Stimulated activated CD4-positive, alpha-beta T cell treated with anti-CD3 and anti-CD28 coated beads, Interleukin-2, amount 100 ng/mL, for 48 hours (primary cell): ENCODE measurements at places on chromosomes 3 and 15.

DNA sequence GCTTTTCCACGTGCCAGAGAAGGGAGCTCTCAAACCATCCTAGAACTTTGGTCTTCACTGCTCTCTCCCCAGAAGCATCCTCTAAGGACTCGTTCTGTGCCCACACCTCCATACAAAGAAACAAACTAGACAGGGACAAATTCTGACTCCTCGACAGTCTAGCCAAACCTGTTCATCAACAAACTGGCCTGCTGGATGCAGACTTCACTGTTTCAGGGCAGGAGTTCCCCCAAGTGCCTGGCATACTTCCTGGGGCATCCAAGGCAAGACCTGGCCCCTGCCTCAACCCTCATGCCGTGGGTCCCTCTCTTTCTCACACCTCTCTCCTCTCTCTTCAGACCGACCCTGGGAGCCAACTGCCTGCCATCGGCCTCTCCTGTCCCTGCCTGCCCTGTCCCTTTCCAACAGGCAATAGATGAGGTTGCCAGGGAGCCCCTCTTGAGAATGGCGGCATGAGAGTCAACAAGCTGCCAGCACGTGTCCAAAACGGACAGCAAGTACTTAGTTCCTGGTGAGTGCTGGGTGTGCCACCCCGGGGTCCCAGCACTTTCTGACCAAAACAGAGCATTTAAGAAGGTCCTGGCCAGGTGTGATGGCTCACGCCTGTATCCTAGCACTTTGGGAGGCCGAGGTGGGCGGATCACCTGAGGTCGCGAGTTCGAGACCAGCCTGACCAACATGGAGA lies 79.1 kb upstream of the HES1 start:
- no peak for DNase-seq

DNA sequence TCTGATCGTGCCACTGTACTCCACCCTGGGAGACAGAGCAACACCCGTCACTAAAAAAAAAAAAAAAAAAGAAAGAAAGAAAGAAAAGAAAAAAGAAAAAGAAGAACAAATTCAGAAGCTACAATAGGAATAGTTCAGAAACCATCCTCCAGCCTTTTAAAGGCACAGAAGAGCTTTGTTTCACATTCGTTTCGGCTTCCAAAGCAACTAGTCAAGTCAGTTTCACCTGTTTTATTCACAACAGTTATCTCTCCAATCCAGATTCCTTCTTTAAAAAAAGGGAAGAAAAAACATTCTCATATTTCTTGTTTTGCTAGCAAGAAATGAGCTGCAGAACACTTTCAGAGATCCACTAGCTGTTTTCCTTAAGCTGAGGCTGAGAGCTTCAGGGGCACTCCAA lies 767.7 kb upstream of the CFAP20DC start:
- no peak for DNase-seq

- no peak for DNase-seq
Observed at GRCh38 chr3:16319723-16320122, 54.7 kb downstream of the OXNAD1 start.

DNA sequence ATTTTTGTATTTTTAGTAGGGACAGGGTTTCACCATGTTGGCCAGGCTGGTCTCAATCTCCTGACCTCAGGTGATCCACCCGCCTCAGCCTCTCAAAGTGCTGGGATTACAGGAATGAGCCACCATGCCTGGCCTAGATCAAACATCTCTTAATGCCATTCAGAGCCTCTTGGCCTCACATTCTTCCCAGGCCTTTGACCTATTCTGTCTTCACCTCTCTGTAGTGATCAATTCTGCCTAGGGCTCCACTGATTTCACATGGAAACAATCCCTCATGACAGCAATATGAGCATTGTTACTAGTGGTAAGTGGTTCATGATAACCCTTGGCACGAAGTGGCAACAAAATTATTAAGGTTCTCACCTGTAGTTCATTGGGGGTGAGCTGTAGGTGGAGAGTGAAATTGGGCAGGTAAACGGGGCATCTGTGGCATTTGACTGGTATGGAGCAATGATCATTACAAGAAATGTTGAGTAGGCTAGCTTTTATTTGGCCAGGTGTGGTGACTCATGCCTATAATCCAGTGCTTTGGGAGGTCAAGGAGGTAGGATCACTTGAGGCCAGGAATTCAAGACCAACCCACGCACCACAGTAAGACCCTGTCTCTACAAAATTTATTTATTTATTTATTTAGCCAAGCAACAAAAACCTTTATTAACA lies 4.8 kb upstream of the ARPIN start:
- DNase-seq, result no peak

DNA sequence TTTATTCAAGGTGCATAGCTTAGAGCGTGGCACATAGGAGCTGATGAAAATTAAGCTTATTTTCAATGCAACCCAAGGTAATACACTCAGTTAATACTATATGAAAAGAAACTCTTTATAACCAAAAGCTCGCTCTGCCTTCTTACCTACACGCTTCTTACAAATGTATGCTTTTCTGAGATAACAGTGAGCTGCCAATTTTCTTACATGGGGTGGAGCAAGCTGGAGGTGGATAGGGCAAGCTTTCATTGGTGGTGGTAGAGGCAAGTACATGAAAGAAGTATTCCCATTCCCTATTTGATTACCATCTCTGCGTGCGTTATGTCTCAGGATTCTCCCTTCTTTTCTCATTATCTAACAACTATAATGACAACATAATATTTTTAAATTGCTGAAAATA lies 8.9 kb downstream of the DZIP3 start:
- DNase-seq, result no peak

DNA sequence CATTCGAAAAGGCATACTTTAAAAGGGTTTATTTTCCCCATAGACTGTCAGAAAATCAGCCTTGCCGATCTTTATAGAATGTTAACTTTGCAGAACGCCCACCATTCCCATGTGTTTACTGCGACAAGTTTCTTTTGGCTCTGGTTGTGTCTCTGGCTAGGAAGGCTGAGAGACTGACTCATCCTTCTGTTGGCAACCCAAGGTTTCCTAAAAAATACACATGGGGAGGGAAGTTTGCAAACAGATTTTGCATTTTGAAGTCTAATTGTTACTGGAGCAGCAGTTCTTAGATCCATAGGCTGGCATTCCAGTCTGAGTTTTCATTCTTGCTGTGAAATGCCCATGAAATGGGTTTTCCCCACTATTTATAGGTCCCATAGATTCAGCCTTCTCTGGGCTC lies 37.9 kb upstream of the MINAR1 start:
- no peak for DNase-seq

- no peak for DNase-seq
Observed at GRCh38 chr15:95284933-95285421, 1045.5 kb upstream of the NR2F2 start.

DNA sequence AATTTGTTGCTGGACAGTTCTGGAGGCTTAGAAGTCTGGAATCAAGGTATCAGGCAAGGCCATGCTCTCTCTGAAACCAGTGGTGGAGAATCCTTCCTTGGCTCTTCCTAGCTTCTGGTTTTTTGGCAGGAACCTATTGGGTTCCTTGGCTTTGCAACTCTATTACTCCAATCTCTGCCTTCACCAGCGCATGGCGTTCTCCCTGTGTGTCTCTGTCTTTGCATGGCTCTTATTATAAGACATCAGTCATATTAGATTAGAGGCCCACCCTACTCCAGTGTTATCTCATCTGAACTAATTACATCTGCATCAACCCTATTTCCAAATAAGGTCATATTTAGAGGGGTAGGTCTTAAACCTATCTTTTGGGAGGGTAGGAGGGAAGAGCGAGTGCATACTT lies 358.1 kb upstream of the RARB start:
- DNase-seq, result no peak

DNA sequence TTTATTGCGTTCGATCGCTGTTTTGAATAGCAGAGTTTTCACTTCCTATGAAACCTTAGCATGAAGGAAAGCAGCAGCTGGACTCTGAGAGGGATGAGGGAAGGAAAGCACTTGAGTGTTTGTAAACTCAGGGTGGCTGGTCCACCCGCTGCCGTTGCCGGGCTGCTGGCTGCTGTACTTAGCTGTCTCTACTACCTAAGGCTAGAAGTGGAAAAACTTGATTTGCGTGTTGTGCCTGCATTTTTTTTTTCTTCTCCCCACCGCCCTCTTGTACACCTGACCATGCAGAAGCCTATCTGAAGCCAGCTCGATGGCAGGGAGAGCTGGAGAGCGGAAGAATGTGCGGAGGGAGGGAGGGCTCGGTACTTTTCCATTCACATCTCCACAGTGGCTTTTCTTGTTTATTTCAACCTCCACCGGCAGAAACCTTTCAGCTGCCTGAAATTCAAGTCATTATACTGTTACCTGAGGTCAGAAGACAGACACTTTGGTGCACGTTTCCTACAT lies 4.8 kb upstream of the BCL6 start:
- no peak for DNase-seq
